PC-3 (cell line): ENCODE measurements at places on chromosomes 7 and 10. TPM values are rescaled to one million over a fixed set of nuclear protein-coding genes. Genes with fewer than 3 reads are reported as not detected.

The HOXA6 gene
- 6.9 and 8.3 TPM in 2 replicates for total RNA-seq

The MYH16 gene
- 2.8 and 4.7 TPM in 2 replicates for total RNA-seq

The MOGAT3 gene
- total RNA-seq = not detected in 2 replicates

The ITGB1 gene
- total RNA-seq = 956 and 1,010 TPM in 2 replicates

The HECW1 gene
- total RNA-seq = 3.0 and 3.6 TPM in 2 replicates

The ZCCHC24 gene
- total RNA-seq = 32.9 and 40.7 TPM in 2 replicates

The RET gene
- not detected in 2 replicates for total RNA-seq

GRCh38 chr7:41730668-41731067 lies 27.8 kb upstream of the INHBA start:
- DNase-seq = peak; percentile 52

DNA sequence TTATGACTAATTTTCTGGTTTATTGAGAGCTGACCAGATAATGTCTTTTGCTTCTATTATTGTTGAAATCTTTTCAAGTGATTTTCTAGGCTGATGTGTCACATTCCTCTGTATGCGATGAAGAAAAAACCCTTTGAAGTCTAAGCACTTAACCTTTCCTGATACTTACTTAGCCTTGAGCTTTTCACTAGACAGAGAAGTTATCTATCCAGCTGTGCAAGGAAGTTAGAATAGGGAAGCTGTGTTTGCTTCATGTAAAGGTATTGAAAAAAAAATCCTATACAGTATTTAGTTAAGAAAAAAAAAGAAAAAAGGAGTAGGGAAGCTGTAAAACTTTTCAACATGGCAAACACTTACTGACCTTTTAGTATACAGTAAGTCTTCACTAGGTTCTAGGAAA lies 117.6 kb upstream of the DNAJB12 start:
- DNase-seq = no peak

- DNase-seq = no peak
These were observed 133.4 kb downstream of the MAD1L1 start for GRCh38 chr7:2099048-2099957.

GRCh38 chr7:82098414-82098813 lies 328.6 kb upstream of the HGF start:
- no peak for DNase-seq

- DNase-seq = peak; percentile 59
These were observed 122.8 kb downstream of the SKIDA1 start for GRCh38 chr10:21402606-21403083.

- DNase-seq = peak; percentile 41
These were observed 104.4 kb upstream of the FGFR2 start for GRCh38 chr10:121702351-121703320.

GRCh38 chr10:47360419-47361040 lies 12.4 kb downstream of the RBP3 start:
- DNase-seq = no peak

DNA sequence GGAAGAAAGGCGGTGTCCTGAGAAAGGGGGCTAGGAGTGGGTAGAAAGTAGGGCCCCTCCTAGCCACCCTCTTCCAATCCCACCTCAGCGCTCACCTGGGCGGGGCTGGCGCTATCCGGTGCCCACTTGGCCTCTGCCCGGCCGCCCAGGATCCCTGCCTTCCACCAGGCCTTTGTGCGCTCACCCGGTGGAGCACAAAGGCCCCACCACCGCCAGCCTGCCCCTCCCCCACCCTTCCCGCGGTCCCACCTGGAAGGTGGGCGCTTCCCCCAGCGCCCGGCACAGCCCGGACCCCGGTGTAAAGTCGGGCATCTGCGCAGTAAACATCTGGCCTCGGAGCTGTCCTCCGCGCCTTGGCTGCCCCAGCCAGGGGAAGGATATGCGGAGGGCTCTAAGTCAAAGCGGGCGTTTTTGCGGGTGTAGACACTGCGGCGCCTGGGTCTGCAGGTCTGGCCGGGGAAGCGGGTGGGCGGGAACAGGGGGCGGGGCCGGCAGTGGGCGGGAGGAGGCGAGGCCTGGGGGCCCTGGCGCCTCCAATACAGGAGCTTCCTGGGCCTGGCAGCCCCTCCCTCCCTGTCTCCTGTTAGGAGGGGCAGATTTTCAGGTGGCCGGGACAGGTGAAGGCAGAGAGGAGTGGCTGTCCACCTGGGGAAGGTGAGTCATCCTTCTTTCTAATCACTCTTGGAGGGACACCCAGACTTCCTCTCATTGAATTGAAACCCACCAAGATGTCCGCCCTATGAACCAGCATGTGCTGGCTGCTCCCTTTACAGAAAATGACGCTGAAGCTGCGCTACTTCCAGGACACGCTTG lies 49.3 kb downstream of the PNLIPRP2 start:
- no peak for DNase-seq

DNA sequence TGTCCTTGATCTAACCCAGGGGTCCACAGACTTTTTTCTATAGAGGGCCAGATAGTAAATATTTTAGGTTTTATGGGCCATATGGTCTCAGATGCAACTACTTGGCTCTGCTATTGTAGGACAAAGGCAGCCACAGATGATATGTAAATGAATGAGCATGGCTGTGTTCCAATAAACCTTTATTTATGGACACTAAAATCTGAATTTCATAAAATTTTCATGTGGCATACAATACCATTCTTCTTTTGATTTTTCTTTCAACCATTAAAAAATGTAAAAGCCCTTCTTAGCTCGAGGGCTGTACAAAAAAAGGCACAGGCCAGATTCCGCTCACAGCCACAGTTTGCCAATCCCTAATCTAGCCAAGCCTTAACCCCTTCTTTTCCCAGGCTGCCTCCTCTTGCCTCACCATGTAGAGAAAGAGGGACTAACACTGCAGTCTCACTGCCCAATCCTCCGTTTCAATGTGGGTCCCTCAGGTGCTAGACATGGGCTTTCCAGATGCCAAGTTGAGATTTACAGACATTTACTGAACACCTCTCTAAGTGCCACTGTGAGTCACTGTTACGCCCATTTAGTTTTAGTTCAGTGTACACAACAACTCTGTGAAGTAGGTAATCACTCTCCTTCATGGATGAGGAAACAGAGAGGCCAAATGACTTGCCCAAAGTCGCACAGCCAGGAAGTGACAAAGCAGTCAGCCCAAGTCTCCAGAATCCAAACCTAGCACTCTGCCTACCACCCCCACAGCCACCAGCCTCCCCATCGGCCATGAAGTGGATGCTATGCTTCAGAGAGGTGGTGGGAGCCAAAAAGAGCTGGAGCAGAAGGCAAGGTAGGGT lies 132.6 kb upstream of the PDLIM1 start:
- DNase-seq = no peak

DNA sequence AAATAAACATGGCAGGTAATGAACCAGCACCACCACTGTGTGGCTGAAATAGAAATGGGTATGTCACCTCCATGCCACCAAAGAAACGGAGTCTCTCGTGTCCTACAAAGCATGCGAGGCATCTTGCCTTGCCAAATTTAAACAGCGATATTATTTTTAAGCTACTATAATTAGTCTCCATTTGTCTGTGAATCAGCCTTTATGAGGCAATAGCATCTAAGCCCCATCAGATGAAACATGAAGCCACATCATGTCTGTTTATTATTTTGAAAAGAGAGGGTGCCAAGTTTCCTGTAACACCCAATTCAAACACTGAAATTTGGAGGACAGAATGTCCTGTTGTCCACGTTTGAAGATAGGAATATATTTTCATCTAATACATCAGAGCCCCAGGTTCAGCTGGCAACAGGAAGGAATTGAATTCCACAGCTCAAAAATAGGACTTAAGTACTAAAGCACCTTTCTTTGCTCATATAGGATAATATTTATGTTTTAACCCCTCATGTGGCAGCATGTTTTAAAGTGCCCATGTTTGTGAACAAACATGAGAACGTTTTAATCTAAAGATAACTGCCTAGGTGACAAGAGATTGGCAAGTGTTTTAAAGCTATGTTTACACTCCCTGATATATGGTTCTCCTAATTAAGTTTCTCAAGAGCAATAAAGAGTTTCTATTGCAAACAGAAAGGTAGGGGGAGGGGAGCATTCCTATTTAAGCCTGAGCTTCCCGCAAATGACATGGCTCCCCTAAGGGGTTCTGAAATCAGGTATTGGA lies 86.8 kb downstream of the SORBS1 start:
- no peak for DNase-seq

DNA sequence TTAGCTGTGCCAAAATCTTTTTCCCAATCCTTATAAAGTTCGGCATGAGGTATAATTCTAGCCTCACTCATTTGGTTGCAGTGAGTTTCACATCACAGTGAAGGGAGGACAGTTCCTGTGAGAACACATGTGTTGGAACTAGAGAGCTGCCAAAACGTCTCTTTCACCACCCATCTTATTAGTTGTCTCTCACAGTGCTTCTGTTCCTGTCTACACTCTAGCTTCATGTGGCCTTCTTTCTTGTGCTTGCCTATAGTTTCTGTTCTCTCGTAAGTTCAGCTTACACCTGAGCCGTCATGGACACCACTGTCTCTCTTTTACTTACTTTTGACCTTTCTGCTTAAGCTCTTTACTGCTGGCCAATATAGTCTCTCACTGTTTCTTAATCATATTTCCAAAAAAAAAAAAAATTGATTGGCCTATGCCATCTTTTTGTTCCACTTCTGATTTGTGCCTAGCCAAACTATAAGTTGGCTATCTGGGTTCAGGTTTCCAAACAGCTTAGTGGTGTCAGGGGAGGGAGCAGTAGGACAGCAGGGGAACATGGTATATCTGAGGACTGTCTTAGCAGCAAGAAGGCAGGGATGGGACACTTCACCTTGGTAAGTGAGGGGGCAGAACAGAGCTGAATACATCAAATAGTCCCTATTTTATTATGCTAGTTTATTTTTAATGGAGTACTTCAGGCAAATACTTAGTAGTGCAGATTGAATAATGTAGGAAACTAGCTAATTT lies 38.0 kb downstream of the ZNRF2 start:
- DNase-seq = no peak

DNA sequence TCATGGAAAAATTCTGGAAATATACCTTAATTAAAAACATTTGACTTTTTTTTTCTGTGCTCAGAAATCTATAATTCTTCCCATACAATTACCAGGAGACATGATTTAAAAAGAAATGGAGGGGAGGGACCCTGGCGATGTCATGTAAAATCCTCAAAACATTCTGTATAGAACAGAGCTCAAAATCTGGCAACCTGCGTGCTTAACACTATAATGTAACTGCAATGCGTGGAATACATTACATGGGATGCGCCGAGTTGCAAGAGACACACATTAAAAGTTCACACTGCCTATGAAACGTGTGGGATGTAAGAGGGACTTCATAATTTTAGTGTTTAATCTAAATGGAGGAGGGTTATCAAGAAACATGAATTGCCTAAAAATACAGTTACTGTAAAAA lies 215.0 kb downstream of the GLI3 start:
- no peak for DNase-seq

DNA sequence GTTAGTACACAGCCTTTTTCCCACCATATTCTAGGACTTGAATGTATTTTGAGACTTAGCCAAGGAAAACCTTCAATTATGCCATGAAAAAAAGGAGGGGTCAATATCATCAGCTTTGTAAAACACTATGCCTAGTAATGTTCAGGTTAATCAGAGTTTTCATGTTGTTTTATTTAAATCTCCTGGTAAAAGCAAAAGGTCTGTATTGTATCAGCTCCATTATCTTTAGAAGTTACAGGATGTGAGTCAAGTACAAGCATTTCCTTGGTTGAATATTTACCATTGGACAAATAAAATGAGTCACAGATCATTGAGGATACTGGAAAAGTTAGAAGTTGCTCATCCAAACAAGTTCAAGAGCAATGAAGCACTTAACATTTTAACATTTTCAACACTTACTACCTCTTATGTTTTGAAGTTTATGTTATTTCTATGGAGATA lies 89.9 kb upstream of the CAPZA2 start:
- DNase-seq = peak; percentile 87

GRCh38 chr7:8418629-8419245 lies 14.7 kb upstream of the NXPH1 start:
- peak; percentile 70 for DNase-seq

DNA sequence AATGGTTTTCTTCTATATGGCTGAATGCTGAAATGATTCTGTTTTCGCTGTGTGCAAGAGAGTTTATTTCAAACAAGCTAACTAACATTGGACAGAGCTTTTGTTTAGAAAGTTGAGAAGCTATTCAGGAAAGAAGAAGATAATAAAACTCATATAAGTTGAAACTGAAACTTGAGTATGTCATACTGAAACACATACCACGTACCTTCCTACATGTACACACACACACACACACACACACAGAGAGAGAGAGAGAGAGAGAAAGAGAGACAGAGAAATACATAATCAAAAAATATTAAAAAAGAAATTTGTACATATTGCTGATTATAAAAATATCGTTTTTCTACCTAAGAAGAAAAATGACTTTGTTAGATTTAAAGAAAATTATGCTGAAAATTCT lies 561.9 kb upstream of the KCND2 start:
- no peak for DNase-seq

DNA sequence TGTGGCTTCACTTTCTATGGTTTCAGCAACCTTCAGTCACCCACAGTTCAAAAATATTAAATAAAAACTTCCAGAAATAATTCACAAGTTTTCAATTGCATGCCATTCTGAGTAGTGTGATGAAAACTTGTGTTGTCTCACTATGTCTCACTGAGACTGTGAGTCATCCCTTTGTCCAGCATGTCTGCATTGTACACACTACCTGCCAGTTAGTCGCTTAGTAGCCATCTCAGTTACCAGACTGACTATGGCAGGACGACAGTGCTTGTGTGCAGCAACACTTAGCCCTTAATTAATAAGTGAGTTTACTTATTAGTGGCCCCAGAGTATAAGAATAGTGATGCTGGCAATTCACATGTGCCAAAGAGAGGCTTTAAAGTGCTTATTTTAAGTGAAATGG lies 22.5 kb downstream of the CCDC186 start:
- peak; percentile 81 for DNase-seq

GRCh38 chr7:22333680-22334141 lies 23.2 kb downstream of the RAPGEF5 start:
- DNase-seq = peak; percentile 24

DNA sequence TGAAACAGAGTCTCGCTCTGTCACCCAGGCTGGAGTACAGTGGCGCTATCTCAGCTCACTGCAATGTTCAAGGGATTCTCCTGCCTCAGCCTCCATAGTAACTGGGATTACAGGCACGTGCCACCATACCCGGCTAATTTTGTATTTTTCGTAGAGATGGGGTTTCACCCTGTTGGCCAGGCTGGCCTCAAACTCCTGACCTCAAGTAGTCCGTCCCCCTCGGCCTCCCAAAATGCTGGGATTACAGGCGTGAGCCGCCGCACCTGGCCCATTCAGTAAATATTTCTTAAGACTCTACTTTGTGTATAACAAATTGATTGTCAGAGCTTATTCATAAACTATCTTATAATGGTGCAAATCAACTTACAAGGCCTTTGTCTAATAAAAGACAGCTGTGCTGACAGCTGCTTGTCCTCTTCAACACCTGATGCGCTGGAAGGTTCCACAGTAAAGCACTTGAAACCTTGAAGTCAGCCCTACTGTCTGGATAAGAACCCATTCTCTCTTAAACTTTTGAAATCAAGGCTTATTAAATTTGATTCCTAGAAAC lies 14.7 kb downstream of the ECHDC3 start:
- no peak for DNase-seq

- DNase-seq = no peak
These were observed 40.5 kb upstream of the COMTD1 start for GRCh38 chr10:75276069-75276872.

DNA sequence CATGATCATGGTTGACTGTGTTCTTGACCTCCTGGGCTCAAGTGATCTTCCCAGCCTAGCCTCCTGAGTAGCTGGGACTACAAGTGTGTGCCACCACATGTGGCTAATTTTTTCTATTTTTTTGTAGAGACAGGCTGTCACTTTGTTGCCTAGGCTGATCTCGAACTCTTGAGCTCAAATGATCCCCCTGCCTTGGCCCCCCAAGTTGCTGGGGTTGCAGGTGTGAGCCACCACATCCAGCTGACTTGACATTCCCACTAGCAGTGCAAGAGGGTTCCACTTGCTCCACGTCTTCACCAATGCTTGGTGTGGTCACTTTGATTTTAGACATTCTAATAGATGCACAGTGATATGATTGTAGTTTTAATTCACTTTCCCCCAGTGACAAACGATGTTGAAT lies 25.1 kb downstream of the CYP26A1 start:
- DNase-seq = no peak
